ENCODE measurements at places on chromosomes 3 and 15.

GRCh38 chr3:160583451-160583850 lies 18.1 kb upstream of the KPNA4 start:
- DNase-seq, result no peak

- no peak for DNase-seq
Observed at GRCh38 chr15:78620021-78620526, 722 bp downstream of the CHRNA3 start.

- no peak for DNase-seq
Observed at GRCh38 chr3:139448104-139448503, 28.2 kb downstream of the RBP2 start.

DNA sequence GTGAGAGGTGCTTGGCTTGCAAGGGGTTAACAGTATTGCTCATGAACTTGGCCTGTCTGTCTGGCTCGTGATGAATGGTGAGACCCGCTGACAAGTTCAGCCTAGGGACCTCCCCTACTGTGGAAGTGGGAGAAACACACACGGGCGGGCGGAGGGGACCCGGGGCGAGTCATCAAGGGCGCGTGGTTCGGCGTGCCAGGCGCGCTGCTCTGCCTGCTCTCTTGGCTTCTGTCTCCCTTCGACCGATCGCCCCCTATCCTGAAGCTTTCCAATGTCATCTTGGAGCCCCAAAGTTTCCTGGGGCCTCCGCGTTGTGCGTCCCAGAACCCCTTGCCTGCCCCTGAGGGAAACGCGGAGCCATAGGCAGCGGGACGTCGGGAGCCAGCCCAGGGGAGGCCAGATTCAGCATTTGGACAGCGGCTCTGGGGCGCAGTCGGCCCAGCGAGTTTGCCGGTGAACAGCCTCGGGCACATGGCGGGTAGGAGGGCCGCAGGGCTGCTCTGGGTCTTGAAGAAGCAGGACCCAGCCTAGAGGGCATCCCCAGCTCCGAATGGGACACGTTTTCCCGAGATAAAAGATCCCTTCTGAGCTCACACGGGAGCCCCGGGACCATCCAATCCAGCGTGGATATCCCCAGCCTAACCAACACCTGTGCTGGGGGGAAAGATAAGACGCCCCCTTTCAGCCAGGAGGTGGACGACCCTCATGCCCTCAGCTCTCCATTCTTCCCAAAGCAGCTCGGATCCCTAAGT lies 27.0 kb upstream of the POLG start:
- DNase-seq, result peak; percentile 56

DNA sequence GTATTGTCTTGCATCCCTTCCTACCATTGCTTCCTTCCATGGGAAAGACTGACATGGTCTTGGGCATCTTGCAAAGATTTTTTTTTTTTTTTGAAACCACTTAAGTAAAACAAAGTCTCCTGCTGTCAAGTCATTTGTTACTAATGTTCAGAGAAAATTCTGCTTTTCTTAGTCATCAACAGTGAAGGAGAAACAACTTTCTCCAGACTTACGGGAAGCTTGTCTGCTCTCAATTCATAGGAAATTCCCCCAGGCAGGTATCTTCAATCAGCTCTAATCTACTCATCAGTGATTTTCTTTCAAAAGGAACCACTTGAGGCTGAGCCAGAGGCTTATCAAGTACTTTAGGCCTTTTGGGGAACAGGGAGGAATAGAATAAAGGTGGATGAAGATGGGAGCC lies 15.9 kb upstream of the DRD3 start:
- no peak for DNase-seq

DNA sequence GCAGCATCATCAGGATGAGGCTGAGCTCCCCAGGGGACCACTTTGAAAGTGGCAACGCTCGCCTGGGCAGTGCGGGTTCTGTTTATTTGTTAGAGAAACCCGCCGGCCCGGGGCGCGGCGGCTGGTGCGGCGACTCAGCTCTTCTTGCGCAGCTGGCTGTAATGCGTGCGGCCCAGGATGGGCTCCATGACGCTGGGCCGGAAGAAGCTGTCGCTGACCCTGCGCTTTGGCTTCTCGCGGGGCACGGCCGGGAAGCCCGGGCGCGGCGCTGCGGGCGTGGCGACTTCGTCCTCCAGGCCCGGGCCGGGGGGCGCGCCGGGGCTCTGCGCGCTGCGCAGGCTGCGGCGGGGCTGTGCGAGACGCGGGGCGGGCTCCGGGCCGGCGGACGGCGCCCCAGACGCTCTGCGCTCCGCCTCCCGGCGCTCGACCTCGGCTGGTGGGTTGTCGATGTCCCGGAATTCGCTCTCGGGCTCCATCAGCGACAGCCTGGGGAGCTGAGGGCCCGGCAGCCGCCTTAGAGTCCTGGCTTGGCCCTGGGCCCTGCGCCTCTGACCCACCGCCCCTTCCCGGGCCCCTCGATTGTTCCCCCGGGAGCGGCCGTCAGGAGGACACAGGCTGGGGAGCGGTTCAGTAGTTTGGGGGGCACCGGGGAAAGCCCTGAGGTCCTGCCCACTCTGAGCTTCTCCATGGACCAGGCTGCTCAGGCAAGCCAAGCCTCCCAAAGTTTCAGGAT lies 10.3 kb upstream of the KIF7 start:
- peak; percentile 52 for DNase-seq

- peak; percentile 59 for DNase-seq
Observed at GRCh38 chr3:25427942-25428788, at the start of gene RARB. Gene RARB, plus strand, starts transcription at chr3:25428263. Its CDS starts 469 bp downstream, at chr3:25428732.

- DNase-seq, result no peak
Observed at GRCh38 chr15:77292969-77293558, 126.8 kb downstream of the PEAK1 start.

- DNase-seq, result no peak
Observed at GRCh38 chr3:103991-104390, 92.6 kb upstream of the CHL1 start.

DNA sequence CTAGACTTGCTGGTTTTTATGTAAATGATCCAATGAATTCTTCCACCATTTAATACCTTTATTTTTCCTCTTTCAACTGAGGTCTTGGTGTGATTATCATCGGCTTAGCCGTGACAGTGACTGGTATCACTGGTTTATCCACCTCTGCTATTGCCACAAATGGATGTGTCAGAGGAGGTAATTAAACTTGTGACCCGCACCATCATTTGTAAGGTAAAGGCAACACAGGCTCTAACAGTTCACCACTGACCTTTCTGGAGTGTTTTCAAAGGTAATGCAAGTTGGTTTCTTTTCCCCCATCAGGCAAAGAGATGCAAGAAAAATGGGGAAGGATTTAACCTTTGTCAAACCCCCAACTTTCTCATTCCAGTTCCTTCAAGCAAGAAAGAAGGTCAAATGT lies 19.7 kb downstream of the SLC12A1 start:
- DNase-seq, result no peak

GRCh38 chr15:98628216-98628615 lies 20.1 kb upstream of the IGF1R start:
- no peak for DNase-seq

DNA sequence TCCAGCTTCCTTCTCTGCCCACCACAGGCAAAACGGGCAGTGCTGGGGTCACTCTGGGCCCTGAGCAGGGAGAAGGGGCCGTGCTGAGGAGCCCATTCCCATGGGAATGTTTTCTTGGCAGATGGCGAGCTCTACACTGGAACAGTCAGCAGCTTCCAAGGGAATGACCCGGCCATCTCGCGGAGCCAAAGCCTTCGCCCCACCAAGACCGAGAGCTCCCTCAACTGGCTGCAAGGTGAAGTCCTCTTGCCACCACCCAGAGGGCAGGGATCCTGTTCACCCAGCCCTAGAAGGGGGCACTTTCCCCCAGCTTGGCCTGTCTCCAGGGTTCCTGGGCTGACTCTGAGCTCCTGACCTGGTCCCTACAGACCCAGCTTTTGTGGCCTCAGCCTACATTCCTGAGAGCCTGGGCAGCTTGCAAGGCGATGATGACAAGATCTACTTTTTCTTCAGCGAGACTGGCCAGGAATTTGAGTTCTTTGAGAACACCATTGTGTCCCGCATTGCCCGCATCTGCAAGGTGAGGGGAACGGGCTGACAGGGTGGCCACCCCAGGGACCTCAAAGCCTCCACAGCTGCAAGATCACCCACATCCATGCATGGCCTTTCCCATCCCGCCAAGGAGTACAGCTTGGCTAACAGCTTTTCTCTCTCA lies 12.4 kb downstream of the CIB1 start:
- DNase-seq, result peak; percentile 75

DNA sequence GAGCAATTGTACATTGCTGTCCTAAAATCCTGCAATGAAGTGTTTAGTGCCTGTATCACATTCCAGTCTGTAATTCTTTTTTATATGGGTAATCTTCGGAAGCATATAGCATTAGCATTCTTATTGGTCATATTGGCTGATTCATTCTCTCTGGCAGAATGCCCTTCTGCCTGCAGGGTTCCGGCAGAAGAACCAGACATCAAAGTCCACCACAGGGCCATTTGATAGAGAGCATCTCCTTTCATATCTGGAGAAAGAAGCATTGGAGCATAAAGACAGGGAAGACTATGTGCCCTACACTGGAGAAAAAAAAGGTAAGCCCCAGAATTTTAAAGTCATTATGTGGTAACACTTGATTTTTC lies 39.6 kb downstream of the TMOD3 start:
- DNase-seq, result peak; percentile 79

Data from SW480 (cell line).